ENCODE measurements at places on chromosomes 2 and 18.

DNA sequence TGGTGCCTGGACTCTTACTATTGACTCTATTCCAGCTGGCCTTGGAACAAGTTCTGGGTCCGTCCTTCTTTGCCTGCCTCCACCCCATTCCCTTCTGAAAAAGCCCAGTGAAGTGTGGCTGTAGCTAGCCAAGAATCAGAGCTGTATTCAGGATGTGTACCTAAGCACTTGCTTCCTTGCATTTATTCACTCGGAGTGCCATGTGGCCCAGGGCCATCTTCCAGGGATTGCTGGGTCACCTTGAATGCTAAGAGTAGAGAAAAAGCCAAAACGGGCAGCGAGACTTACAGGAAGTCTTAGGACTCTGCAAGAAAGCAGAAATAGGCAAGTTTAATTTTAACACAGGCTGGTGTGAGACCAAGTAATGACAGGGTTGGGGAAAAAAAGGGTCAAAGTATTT is 4.1 kb downstream of the ITGA6 start:
- no peak for DNase-seq

GRCh38 chr2:138708682-138709241 is 71.4 kb downstream of the NXPH2 start:
- DNase-seq = peak; percentile 78

GRCh38 chr18:58694221-58694620 is 23.0 kb downstream of the MALT1 start:
- no peak for DNase-seq

GRCh38 chr2:8797682-8798081 is 39.7 kb downstream of the KIDINS220 start:
- no peak for DNase-seq

DNA sequence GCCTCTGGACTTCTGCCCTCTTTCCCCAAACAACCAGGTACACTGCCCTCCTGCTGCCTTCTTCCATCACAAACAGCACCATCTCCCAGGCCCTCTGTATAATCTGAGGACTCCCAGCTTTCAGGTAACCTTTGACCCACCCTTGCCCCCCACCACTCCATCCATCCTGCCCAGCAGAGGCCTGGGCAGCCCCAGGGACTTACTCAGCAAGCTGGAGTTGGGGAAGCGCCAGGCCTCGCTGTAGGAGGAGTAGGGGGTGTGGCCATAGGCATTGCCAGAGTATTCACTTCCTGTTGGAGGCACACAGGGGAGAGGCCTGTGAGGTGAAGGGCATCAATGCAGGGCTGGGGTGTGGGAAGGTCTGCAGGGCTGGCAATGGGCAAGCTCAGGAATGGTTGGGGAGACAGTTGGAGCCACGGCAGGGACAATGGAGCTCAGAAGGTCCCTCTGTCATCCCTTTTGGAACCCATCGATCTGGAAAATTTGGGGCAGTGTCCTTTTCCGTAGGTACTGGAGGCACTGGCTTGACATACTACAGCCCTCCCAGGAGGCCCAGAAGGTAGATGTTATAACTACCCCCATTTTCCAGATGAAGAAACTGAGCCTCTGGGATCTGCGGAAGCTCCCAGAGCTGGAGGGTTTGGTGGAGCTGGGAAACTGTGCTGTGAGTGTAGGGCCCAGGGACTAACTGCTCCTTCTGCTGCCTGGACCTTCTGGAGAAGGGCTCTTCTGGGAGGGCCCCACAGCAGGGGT is 46.3 kb downstream of the PSD4 start:
- DNase-seq = peak; percentile 58

GRCh38 chr2:8337321-8337720 is 344.5 kb upstream of the ID2 start:
- DNase-seq = no peak

DNA sequence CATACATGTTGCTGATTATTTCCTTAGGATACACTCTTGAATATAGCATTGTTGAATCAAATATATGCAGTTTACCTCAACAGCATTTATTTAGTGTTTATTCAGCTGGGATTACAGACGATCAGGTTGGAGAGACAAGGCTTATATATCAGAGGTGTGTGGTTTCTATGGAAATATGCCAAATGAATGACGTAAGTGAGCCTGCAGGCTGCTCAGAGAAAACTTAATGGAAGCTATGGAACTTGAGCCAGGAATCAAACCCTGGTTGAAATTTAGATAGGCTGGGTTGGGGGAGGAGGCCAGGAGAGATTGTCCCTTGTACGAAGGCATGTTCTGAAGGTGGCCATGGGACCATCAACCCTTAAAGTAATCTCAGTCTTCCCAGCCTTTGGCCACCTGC is 79.5 kb downstream of the INPP4A start:
- peak; percentile 63 for DNase-seq

- DNase-seq = no peak
Observed at GRCh38 chr2:108441712-108442111, 7.3 kb upstream of the GCC2 start.

DNA sequence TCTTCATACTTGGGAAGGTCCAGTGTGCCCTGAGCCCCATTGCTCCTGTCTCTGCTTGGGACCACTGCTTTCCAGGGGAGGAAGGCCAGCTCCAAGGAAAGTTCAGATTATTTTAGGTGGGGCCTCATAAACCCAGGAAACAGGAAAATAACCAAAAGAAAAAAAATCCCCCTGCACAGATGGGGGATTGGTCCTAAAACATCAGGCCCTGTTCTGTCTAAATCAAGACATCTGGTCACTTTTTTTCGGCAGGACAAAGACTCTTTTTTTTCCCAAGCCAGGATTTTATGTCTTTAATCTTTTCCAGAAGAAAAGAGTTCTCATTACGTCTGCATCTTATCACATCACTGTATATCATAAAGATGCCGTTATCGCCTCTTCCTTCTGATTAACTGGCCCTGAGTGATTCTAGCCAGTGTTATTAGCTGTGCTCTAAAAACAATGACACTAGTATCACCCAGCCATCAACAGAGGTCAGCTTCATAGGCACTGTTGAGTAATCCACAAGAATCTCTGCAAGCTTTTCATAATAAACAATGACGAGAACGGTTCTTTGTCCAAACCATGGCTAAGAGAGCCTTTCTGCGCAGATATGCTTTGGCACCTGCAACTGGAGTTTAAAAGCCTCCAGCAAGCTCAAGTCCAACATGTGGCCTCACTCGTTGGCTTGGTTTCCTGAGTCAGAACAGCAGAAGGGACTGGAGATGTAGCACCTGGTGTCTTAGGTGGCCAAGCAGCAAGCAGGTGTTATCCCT is 138.2 kb downstream of the VAPA start:
- peak; percentile 85 for DNase-seq

DNA sequence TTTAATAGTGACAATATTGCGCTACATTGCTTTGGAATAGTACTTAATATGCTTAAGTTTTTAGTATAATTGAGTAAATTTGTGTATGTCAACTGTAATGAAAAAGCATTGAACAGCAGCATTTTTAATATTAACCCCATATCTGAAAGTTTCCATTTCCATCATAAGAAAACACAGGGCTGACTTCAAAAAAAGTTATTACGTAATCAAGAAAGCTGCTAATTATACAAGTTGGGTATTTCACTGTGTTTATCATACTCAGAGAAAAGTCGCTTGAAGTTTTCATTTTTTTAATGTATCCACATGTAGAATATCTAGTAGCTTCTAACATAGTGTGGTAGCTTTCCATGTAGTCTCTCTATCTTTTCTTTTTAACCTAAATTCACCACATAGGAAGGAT is 146.5 kb downstream of the PKP4 start:
- DNase-seq = no peak

GRCh38 chr2:129430911-129431310 is 548.6 kb upstream of the RAB6C start:
- no peak for DNase-seq

- DNase-seq = no peak
Observed at GRCh38 chr2:48473271-48473670, 56.7 kb upstream of the STON1 start.

DNA sequence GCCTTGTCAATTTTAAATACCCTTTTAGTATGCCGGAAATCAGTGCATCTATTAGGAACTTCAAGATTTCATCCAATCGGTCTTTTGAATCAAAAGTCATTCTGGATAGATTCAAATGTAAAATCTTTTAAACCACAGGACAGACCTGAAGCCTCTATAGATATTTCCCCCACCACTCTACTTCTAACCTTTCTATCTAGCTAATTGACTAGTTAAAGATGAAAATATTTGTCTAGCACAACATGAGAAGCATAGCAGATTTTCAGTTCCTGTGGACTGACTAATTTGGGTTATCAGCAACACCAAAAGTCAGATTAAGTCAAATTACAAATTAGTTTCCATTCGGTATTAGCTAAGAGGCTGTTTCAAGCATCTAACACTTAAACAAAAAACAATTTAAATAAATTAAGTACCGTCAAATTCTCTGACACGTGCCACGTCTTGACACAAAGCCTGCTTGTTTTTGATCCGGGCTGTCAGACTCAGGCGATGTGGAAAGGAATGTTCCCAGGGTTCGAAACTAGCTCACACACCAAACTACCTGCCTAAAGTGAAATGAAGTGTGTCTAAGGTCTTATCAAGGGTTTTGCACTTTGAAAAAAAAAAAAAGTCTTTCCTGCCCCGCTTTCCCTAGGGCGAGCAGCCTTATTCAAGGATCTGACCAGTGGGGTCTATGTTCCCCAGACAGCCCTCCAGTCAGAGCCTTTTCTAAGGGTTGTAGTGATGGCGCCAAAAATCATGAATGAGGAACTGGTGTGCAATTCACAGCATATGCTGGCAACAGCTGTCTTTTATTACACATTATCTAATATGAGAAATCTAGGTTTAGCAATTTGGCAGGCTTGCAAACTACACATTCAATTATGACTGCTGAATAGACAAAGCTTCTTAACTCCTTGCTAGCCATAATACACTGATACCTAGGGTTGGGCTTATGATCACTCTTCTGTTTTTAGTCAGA is 4.7 kb downstream of the CYTIP start:
- no peak for DNase-seq

GRCh38 chr2:68438455-68439303 is 28.4 kb downstream of the FBXO48 start:
- DNase-seq = no peak

DNA sequence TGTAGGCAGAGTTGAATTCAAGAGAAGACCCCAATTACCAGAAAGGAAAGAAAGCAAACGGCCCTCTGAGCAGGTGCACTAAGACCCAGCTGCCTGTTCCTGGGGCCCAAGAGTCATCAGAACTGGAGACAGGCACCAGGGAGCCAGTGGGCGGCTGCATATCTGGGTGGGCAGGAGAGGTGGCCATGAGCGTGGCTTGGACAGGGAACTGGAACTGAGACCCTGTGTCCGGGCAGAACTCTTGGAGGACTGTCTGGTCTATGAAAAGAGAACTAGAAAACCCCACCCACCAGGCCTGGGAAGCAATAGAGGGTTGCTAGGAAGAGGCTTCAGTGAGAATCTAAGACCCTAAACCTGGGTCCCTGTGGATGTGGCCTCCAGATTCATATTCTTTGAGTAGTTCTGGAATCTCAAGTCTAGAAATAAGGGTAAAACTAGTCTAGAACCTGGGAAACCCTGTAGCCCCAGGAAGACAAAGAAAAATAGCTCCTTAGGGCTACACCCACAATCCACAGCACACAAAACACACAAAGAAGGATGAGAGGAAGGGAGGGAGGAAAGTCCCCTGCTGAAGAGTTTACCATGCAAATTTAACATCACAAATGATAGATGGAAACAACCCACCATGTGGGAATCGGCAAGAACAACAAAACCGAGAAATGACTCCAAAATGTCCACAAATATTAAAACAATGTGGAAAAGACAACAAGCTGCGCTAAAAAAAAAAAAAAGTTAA is 147.0 kb downstream of the HDAC4 start:
- DNase-seq = no peak

- no peak for DNase-seq
Observed at GRCh38 chr2:240230291-240230931, 90.0 kb upstream of the OTOS start.

DNA sequence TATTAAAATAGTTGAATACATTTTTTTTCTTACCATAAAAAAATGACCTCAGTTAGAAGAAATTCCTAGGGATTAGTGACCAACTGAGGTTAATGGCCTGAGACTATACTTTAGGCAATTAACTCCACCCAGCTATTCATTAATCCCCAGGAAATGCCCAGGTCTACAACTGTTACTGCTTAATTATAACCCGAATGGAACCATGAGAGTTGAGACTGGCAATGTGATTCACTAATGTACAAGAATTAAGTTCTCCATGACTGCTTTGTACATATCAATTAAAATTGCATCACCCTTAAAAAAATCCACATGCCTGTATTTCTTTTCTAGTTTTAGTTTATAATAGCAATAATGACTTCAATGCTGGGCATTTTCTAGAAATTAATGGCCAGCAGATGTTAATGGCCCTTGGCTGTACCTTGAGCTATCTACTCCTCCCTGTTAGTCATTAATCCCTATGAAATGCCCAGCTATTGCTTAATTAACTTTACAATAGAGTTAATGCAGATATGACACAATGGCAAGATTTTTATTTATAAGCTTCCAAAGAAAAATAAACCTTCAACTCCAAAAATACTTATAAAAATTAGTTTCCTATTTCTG is 44.1 kb downstream of the ERBB4 start:
- DNase-seq = no peak

DNA sequence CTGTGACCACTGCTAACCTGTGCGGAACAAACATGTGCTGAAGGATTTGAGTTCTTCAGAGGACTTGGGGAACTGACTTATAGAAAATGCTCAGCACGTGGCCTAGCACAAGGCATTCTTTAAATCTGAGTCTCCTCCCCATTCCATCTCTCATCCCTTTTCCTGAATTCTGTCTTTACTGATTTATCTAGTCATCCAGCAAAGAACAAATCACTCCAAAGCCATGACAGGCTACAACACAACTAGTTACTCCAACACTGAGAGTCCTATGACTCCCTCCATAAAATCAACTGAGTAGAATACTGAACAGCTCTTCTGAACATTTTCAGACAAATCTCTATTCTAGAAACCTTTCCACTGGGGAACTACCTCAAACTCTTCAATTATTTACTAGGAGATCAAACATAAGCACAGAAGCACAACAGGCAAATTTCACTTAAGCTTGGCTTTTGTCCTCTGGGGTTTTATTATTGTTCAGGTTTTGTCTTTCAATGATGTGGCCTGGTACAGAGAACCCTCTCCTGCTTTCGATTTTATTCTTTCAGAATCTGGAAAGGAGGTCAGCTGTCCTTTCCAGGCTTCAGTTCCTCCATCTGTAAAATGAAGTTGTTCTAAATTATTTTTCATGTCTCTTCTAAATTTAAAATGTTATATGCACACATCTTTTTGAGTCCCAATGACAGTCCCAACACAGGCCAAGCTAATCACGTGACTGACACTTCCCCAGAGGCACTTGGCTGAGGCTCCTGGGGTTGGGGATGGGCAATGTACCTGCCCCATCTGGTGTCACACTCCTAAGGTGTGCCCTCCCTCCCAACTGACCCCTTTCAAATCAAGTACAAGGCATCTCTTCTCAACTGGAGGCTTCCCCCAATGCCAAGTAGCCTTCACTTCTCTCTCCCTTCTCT is 31.8 kb downstream of the RNU4ATAC start:
- DNase-seq = no peak

GRCh38 chr2:104340162-104340561 is 513.8 kb upstream of the POU3F3 start:
- DNase-seq = no peak

GRCh38 chr2:22454826-22455485 is 930.0 kb upstream of the KLHL29 start:
- no peak for DNase-seq

Measured in astrocyte of the spinal cord (primary cell).